WERI-Rb-1 (cell line): ENCODE measurements at places on chromosomes 4 and X.

DNA sequence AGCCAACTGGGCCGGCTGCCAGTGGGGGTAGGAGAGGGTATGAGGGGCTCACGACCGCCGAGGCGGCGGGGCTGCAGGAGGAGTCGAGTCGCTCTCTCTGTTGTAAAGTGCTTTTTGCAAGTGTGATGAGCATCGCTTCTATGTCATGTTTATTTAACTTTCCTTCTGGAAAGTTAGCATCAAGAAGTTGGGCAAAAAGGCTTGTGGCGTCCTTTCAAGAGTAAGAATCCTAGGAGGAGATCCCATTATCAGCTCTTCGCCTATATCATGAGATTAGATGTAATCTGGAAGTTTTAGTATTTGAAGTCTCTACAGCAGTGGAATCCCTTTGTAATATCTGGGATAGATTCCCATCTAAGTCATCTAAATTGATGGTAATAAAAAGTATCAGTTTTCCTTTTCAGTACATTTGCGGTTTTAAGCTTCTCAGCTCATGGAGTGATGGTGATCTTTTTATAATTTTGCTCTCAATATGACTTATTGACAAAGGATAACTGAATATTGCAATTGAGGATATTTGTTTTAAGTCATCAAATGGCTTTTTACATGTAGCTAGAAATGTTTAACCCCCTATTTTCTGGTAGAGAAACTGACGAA, 1.7 kb downstream of the GALNT7 start:
- no peak for DNase-seq

- peak; percentile 70 for DNase-seq
Observed at GRCh38 chr4:55321707-55322264, 24.3 kb upstream of the SRD5A3 start.

DNA sequence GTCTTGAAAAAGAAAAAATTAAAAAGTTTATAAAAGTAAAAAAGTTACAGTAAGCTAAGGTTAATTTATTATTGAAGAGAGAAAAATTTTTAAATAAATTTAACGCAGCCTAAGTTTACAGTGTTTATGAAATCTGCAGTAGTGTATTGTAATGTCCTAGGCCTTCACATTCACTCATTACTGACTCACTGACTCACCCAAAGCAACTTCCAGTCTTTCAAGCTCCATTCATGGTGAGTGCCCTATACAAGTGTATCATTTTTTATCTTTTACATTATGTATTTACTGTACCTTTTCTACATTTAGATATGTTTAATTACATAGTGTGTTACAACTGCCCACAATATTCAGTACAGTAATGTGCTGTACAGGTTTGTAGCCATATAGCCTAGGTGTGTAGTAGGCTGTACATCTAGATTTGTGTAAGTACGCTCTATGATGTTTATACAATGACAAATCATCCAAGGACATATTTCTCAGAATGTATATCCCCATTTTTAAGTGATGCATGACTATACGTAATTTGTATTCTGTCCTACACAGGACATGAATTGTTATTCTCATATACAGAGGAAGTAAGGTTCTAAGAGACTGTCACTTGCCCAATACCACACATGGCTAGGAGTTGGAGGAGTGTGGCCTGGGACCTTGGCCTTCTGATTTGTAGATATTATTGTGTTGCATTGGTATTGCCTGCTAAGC, 19.5 kb upstream of the PDCL2 start:
- no peak for DNase-seq

- DNase-seq = no peak
Observed at GRCh38 chr4:56181140-56181953, 205.9 kb downstream of the AASDH start.

DNA sequence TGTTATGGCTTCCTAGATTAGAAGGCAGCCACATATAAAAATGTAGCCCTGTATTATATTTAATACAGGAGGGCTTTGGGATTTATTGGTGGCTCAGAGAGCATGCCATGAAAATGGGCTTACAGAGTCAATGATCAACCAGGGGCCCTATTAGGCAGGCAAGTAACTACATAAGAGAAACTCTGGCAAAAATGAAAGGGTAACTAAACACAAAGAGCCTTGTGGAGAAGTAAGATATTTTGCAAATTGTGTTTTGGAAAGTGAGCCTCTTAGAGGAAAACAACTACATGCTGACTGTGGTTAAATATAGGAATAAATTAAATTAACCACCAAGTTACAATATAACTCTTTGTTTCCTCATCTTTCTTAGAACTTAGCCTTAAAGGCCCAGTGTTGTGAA, 5.5 kb downstream of the SAT1 start:
- no peak for DNase-seq

- no peak for DNase-seq
Observed at GRCh38 chr4:182556580-182556979, 313.4 kb downstream of the TENM3 start.

- DNase-seq = peak; percentile 14
Observed at GRCh38 chr4:75555294-75556164, at the start of gene ODAPH. TSS of gene ODAPH (plus strand) at chr4:75556066. CDS start at chr4:75556083, 17 bp downstream.

DNA sequence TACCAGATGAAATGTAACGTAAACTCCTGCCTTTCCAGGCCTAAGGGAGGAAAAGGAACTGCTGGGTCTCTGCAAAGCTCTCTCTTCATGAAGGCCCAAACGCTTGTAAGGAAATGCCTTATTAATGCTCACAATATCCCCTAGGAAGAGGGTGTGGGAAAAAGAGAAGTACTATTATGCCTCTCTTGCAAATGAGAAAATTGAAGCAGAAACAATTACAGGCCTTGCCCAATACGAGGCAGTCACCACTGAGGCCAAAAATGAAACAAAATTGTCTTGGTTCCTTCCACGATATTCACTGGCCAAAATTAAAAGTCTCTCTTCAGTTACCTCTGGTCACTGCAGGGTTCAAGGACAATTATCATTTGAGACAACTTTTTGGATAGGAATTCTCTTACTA, 3.2 kb downstream of the SCARB2 start:
- DNase-seq = no peak

GRCh38 chr4:7863911-7864681, 75.6 kb downstream of the AFAP1 start:
- no peak for DNase-seq

DNA sequence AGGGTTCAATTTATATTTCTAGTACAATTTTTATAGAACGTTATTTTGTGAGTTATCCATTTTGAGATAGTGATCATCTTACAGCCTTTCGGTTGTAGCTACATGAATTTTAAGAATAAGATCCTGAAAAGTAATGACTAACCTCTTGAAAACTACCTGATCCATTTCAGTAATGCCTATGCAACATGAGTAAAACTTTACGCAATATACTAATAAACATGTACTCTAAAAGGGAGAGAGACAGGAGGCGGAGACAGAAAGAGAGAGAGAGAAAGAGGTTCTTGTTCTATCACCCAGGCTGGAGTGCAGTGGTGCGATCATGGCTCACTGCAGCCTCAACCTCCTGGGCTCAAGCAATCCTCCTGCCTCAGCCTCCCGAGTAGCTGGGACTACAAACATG, 816.1 kb downstream of the CCSER1 start:
- DNase-seq = no peak

GRCh38 chr4:3772632-3773031, 6.4 kb downstream of the ADRA2C start:
- no peak for DNase-seq

- no peak for DNase-seq
Observed at GRCh38 chr4:26806331-26806730, 54.3 kb upstream of the STIM2 start.

- no peak for DNase-seq
Observed at GRCh38 chrX:151852294-151852693, 60.4 kb upstream of the MAGEA4 start.

DNA sequence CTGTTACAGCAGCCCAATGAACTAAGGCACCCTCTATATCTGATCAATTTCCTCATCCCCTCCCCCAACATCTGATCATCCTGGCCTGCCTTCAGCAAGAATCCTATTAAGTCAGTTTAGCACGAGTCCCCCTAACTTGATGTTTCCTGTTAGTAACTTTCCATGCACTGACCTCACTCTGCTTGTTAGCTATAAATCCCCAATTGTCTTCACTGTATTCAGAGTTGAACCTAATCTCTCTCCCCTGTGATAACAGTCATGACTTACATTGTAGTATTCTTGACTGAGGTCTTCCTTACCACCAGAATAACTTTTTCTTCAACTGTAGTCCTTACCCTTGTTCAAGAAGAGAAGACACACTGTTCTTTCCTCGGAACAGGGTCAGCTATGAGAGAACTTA, 8.5 kb downstream of the ANXA5 start:
- no peak for DNase-seq

DNA sequence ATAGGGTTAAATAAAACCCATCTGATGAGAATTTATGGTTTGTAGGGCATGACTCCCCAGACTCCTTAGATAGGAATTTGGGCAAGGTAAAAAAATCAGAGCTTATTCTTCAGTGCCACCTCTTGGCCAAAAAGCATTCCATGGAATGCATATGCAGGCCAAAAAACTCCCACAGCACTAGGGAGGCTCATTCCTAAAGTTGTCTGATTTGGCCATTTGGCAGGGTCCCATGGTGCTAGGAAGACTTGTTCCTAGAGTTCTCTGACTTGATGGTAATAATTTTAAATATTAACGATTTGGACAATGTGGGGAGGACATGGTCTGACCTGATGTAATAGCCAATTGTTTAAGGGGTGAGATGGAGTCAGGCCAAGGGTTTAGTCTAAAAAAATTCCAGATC, 93.0 kb downstream of the SPIN4 start:
- DNase-seq = no peak

- DNase-seq = peak; percentile 33
Observed at GRCh38 chrX:119981286-119982070, 37.9 kb upstream of the NKAP start.

GRCh38 chrX:20132666-20133065, 9.0 kb downstream of the EIF1AX start:
- no peak for DNase-seq

GRCh38 chr4:67853336-67853735, 30.5 kb downstream of the TMPRSS11D start:
- DNase-seq = no peak

- DNase-seq = no peak
Observed at GRCh38 chr4:113293674-113294073, 244.2 kb downstream of the ANK2 start.

- no peak for DNase-seq
Observed at GRCh38 chr4:3305610-3306371, 13.0 kb downstream of the RGS12 start.

GRCh38 chr4:29390921-29391320, 1329.2 kb upstream of the PCDH7 start:
- no peak for DNase-seq

DNA sequence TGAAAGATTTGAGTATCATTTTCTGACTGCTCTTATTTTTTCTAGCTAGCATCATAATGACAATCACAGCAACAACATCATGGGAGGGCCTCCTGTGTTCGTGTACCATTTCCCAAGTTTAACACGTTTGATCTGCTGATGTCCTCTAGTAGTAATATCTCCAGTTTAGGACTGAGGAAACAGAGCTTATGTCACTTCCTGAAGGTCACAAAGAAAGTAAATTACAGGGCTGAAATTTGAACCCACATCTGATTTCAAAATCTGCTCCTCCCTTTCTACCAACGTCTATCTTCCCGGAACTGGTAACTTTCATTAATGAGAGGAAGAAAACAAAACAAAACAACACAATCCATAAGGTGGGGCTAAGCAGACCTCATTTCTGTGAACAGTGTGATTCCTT, 302.7 kb downstream of the PACRGL start:
- no peak for DNase-seq

GRCh38 chr4:20333141-20333715, 81.5 kb downstream of the SLIT2 start:
- no peak for DNase-seq

GRCh38 chr4:80153874-80154544, 43.3 kb upstream of the PRDM8 start:
- DNase-seq = no peak

GRCh38 chrX:154019633-154020528, at the start of gene IRAK1:
TSS of gene IRAK1 (minus strand) at chrX:154019902. CDS start at chrX:154019812, 90 bp downstream.
- peak; percentile 66 for DNase-seq

GRCh38 chr4:48051078-48051477, 34.5 kb downstream of the NIPAL1 start:
- no peak for DNase-seq

DNA sequence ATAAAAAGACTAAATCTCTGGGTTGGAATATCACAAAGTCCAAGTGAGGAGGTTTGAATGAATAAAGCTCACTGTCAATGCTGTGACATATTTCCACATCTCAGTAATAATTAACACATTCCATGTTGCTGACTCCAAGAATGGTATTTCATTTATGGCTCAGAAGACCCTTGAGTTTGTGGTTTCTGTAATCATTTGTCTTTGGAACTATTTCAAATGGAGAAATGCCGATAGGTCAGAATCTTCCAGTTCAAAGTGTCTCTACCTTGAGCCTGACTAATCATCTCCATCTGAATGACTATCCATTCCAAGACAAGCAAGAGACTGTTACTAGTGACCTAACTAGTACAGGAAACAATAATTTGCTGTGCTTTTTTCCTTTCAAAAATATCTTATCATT, 24.2 kb upstream of the SLC2A9 start:
- DNase-seq = no peak

DNA sequence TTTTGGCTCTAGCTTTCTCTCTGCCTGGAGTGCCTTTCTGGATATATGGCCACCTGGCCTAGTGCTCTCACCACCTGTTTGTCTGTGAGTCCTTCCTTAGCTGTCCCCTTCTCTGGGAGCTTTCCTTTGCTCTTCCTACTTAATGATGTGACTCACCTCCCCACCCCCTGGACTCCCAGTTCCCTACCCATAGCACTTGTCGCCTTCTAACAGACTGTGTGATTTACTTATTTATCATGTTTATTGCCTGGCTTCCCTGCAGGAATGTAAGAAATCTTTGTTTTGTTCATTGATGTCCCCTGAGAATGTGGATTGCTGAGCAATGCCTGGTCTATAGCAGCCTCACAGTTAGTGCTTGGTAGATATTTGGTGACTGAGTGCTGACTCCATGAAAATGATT, 18.9 kb downstream of the ADD1 start:
- DNase-seq = no peak

GRCh38 chr4:184153781-184154180, 63.9 kb downstream of the ENPP6 start:
- DNase-seq = no peak

DNA sequence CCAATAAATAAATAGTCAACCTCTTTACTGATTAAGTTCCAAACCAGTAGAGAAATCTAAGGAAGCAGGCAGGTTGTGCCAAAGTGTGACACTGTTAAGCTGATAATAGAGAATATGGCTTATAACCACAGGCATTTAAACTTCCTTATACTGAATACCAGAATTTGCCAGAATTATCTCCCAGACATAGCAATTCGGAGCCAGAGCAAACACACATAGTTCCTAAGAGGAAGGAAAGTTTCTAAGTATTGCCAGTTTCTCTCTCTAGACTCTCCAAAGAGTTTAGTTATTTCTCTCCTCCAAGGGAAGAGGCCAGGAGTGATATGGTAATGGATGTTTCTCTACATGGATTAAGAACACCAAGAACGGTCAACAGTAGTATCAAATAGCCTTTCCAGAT, 191.7 kb upstream of the CPEB2 start:
- no peak for DNase-seq

GRCh38 chrX:118739577-118739976, 12.2 kb downstream of the IL13RA1 start:
- no peak for DNase-seq

- peak; percentile 82 for DNase-seq
Observed at GRCh38 chr4:76305971-76306881, at the start of gene STBD1. TSS of gene STBD1 (plus strand) at chr4:76306733. CDS start at chr4:76306770, 37 bp downstream.
